ENCODE measurements at places on chromosomes 12 and 14. TPM values are rescaled to one million over a fixed set of nuclear protein-coding genes. Genes with fewer than 3 reads are reported as not detected.

Gene GCH1
- total RNA-seq: 3.1 TPM

DNA sequence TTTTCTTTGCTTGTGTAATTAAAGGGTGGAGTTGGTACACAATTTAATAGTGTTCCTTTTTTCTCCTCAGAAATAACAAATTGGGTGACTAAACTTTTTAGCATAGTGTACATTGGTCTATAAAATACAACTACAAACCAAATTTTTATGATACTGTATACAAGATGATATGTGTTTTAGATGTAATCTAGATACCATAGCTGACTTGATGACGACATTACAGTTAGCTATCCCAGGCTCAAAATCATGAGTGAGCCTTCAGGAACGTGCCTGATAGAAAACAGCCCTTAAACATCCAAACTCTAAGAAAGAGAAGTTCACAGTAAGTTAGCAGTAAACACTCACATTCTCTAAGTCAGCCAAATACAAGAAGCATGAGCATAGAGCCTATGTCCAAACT, 99.0 kb upstream of the SSTR1 start:
- no peak for DNase-seq

- peak; percentile 99 for DNase-seq
Measured at GRCh38 chr14:53613404-53614253, 343.0 kb downstream of the BMP4 start.

Gene KCNK10
- not detected for total RNA-seq

Gene KRT73
- not detected for total RNA-seq

- DNase-seq: no peak
Measured at GRCh38 chr12:7093486-7093885, 1.2 kb upstream of the C1R start.

GRCh38 chr14:85528080-85528896, 1.7 kb upstream of the FLRT2 start:
- peak; percentile 74 for DNase-seq

Gene NGB
- total RNA-seq: 0.35 TPM

All from renal cortical epithelial cell (primary cell).